ENCODE measurements at places on chromosomes 6 and 20.

- peak; percentile 31 for DNase-seq
Measured at GRCh38 chr20:32439132-32439829, 81.2 kb downstream of the ASXL1 start.

DNA sequence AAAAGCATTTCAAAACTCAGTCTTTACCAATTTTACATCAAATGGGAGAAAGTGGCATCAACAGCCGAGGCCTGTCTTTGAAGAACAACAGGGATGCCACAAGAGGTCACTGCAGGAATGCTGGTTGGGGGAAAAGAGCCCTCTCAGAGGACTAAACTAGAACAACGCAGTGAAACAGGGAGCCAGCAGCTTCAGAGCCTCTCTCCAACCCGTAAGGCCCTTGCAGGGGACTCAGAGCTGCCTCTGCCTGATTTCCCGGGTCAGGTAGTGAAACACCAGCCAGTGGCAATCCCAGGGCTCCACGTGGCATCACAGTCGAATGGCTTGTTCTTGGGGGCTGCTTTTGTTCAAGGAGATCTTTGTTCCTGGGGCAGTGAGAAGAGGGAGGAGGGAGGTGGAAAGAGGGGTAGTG, 55.0 kb upstream of the KCNK16 start:
- DNase-seq = no peak

DNA sequence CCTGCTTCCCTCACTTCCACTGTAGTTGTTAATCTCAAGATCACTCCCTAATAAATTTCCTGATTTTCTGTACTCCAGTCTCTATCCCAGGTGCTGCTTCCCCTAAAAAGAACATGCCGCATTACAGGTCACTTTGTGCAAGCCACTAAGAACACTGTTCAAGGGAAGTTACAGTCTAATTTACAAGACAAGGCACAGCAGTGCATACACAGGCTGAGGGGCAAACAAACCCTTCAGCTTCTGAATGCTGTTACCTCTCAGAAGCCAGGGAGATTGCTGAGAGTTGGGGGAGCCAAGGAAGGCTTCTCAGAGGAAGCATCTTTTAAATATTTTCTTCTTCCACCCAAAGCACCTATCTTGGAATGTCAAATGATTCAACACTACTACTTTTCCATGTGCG, 445.3 kb upstream of the FLRT3 start:
- no peak for DNase-seq

- no peak for DNase-seq
Measured at GRCh38 chr6:10595731-10596664, 74.8 kb downstream of the GCNT2 start.

DNA sequence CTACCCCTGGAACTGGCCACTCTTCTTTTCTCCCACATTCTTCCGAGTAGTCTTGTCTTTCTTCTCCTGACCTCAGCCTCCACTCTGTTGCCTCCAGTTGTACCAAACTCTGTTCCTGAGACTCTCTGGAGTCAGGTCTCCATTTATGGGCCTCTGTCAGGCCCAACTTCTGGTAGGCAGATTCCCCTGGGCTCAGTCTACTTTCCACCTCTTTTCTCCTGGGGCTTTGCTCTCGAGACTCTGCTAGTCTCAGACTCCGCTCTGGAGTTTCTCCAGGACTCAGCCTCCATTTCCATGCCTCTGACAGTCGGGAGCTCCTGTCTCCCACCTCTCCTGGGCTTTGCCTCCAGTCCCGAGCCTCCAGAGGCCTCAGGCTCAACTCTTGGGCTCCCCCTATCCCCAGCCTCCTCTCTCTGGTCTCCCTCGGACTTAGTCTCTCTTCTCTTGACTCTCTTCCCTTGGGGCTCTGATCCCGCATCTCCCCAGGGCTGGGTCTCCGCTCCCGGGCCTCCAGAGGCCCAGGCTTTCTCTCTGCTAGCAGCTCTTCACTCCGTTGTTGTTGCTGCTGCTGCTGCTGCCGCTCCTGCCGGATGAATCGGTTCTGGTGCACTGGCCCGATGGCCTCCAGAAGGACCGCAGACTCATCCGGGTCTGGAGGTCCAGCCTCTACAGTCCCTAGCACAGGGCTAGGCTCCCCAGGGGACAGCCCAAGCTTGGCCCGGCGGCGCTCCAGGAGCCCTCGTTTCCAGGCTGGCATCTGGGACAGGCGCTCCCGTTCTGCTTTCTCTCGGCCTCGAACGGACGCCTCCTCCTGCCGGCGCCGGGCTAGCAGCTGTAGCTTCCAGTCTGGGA, 1.1 kb downstream of the PPP1R18 start:
- no peak for DNase-seq

GRCh38 chr20:24670981-24671380, 201.6 kb downstream of the SYNDIG1 start:
- DNase-seq = no peak

DNA sequence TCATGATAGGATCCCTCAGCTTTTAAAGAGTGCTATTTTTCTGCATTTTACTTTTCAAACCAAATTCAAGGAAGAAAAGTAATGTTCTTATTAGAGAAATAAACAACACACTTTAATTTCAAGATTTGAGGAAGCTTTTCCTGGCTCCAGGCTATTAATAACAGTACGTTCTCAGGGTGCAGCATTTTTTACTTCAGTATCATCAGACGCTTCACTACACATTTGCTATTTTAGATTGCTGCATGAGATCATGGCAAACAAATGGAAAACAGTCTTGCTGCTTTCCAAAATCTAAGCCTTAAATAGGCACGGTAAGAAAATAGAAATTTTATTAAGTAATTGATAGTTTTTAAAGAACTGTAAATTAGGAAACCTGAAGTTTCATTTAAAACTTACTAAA, 253.6 kb upstream of the EXOC2 start:
- no peak for DNase-seq

GRCh38 chr6:3229566-3230178, 2.2 kb upstream of the TUBB2B start:
- DNase-seq = no peak

GRCh38 chr6:67231092-67231491, 1404.0 kb upstream of the ADGRB3 start:
- no peak for DNase-seq

- DNase-seq = no peak
Measured at GRCh38 chr20:52760791-52761190, 211.4 kb upstream of the TSHZ2 start.

GRCh38 chr6:34602318-34603111, 46.4 kb upstream of the SPDEF start:
- no peak for DNase-seq

- DNase-seq = no peak
Measured at GRCh38 chr6:135372758-135373157, 124.8 kb downstream of the AHI1 start.

DNA sequence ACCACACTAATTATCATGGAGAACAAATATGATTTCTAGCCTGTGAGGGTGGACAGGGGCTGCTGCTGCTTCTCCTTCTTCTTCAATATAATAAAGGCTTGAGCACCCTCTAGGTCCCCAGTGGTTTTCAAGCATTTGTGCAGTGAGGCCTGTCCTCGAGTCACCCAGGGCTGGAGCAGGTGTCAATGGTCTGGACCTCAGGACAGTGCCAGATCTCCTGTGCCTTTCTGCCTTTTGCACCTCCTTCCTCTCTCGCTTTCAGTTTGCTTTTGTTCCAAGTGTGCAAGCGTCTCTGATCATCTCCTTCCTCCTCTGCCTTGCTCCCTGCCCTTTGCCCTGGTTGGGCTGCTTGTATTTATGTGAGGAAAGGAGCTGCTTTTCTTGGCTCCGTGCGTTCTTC, 152.2 kb upstream of the SYNDIG1 start:
- no peak for DNase-seq

GRCh38 chr20:63686492-63687321, 9.7 kb upstream of the TNFRSF6B start:
- no peak for DNase-seq

DNA sequence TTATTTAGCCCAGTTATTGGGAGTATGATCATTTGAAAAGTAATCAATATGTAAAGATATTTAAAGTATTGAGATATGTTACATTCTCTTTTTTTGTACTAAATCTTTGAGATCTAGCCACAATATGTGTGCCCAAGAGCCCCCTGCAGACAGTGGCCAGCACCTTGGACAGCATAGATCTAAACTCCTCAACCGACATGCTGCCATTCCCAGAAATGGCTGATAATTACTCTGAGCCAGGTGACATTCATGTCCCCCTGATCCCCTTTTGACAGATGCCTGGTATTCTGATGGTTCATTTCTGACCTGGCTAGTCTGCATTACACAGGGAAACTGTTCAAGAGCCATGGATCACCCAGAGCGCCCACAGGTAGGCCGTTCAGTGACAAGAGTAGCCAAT, 177.1 kb downstream of the ZDHHC14 start:
- no peak for DNase-seq

- no peak for DNase-seq
Measured at GRCh38 chr6:26218824-26219223, 131.6 kb downstream of the HFE start.

DNA sequence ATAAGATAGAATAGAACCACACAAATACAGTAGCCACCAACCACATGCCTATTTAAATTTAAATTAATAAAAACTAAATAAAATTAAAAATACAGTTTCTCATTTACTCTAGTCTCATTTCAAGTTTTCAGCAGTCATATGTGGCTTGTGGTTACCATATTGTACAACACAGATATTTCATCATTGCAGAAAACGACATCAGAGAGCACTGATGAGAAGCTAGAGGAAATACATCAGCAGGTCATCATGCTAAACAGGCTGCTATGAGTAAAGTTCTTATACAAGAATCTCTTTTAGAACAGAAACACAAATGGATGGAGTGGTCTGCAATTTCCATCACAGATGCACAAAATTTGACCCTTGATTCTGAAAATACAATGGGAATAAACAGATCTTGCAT, 36.6 kb downstream of the TBC1D32 start:
- no peak for DNase-seq

DNA sequence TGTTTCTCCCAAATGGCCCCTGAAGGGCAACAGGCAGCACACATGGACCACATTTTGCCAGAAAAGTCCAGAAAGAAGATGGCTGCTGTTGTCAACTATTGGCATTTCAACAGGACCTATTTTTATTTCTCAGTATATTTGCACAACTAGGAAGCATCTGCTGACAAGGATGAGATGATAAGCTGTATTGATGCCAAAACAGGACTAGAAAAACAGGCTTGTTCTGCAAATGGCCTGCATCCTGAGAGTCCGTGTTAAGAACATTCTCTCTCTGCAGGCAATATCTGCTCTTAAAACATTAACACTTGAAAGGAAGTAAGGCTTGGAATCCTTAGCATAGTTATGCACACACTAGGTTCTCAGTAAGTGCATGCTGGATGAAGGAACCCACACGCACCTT, 283.7 kb downstream of the ESR1 start:
- no peak for DNase-seq

DNA sequence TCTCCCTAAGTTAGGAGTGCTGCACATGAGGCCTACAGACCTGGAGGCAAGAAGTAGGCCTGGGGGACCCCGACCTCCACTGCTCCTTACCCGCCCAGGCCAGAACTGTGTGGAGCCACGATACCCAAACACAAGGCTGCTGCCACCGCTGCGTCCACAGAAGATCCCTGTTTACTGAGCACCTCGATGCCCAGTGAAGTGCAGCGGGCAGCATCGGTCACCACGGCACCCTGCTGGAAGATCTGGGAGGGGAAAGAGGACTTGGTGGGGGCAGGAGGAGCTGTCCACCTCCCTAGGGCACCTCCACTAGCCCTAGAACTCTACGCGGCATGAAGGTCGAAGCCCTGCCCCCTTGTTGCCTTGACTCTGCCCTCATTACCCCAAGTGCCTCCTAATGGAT, 9.9 kb downstream of the GGT7 start:
- no peak for DNase-seq

- DNase-seq = no peak
Measured at GRCh38 chr20:41830702-41831101, 212.5 kb upstream of the CHD6 start.

DNA sequence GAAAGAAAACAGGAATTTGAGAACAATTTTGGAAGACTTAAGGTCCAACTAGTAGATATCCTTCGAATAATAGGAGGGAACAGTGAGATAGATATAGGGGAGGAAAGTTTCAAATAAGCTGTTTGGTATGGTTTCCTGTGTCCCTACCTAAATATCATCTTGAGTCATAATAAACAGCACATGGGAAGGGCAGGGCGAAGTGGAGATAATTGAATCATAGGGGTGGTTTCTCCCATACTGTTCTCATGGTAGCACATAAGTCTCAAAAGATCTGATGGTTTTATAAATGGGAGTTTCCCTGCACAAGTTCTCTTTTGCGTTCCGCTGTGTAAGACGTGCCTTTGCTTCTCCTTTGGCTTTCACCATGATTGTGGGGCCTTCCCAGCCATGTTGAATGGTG, 39.5 kb upstream of the ENPP5 start:
- DNase-seq = no peak

DNA sequence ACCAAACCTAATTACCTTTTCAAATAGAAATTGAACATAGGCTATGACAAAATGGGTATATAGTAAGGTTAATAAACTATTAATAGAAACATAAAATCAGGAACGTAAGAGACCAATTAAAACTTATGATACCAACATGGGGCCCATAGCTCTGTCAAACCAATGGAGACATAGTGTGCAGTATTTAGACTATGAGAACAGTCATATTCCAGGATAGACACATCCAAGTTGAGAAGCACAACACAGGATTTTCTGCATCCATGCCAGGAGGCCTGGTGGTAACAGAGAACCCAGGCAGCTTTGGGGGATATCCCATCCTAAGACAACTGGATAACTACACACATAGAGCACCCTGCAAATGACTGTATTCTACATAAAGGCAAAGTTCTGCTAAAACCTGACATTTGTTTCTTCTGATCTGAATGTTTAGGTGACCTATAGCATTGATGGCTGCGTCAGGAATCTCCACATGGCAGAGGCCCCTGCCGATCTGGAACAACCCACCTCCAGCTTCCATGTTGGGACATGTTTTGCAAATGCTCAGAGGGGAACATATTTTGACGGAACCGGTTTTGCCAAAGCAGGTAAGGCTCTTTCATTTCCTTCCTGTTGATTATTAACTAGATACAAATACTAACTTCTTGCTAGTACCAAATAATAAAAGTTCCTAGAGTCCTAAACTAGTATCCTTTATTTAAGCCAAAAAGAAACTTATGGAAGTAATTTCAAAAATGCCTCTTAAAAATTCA, 202.7 kb downstream of the ARHGAP18 start:
- no peak for DNase-seq

DNA sequence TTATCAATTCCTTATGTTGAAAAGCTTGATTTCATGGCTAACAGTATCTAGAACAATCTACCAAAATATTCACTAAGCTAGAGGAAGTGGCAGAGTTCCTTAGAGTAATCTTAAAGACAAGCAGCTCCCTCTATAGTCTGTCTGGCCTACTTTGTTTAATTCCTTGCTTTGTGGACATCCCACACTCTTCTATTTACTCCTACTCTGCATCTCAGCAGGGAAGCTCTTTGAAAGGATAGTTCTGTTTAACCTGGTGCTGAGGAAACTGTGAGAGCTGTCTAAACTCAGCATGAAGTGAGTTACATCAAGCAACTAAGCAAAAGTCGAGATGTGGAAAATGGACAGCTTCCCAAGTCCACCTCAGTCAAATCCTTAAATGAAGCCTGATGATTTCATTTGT, 4.3 kb downstream of the REV3L start:
- DNase-seq = no peak
